ENCODE measurements at places on chromosomes 5 and 9. TPM values are rescaled to one million over a fixed set of nuclear protein-coding genes. Genes with fewer than 3 reads are reported as not detected.

The INSYN2B gene
- 14.0 TPM for total RNA-seq

The FRMD3 gene
- total RNA-seq: 6.6 TPM

The PCDHA9 gene
- not detected for total RNA-seq

The SGCD gene
- total RNA-seq: 0.43 TPM

The KCNT1 gene
- not detected for total RNA-seq

Data from HT1080 (cell line).